ENCODE measurements at places on chromosomes 16 and 17.
A peak's percentile ranks its signal among the peaks of the same experiment; 100 is the strongest.

- no peak for DNase-seq
Measured at GRCh38 chr16:2226245-2226793, 2.9 kb downstream of the E4F1 start.

DNA sequence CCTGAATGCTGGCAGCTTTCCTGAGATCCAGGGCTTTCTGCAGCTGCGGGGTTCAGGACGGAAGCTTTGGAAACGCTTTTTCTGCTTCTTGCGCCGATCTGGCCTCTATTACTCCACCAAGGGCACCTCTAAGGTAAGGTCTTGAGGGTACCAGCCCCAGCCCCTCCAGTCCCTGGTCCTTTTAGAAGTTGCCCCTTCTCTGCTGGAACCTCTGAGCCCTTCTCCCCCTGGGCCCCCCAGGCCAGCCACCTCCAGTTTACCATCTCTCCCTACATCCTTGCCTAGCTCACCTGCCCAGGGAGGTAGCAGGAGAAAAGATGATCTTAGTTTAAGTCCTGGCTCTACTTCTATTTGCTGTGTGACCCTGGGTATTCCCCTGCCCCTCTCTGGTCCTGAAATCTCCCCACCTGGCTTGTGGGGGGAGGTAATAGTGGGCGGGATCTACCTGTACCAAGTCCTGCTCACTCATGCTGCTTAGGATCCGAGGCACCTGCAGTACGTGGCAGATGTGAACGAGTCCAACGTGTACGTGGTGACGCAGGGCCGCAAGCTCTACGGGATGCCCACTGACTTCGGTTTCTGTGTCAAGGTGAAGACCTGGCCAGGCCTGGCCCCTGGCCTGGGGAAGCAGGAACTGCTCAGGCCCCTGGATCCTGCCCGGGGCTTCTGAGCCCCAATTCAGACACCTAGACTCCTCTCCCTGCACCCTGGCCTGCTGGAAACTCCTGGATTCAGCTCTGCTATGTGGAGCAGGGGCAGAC is 6.5 kb downstream of the GRB7 start:
- no peak for DNase-seq

DNA sequence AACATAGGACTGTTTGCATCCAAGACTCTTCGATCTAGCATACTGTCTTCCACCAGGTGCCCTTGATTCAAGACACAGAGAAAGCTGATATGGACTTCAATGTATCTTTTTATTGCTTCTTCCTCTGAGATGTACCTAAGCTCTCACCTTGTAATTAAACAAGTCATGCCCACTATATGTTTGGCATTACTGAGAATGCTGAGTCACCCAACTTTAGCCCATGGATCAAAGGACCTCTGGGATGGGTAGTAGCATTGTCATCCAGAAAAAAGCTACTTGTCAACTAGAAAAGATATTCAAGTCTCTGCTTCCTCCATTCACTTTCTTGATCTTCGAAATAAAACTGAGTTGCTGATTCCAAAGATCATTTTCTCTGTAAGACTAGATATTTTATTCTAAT is 37.8 kb downstream of the CDH8 start:
- no peak for DNase-seq

DNA sequence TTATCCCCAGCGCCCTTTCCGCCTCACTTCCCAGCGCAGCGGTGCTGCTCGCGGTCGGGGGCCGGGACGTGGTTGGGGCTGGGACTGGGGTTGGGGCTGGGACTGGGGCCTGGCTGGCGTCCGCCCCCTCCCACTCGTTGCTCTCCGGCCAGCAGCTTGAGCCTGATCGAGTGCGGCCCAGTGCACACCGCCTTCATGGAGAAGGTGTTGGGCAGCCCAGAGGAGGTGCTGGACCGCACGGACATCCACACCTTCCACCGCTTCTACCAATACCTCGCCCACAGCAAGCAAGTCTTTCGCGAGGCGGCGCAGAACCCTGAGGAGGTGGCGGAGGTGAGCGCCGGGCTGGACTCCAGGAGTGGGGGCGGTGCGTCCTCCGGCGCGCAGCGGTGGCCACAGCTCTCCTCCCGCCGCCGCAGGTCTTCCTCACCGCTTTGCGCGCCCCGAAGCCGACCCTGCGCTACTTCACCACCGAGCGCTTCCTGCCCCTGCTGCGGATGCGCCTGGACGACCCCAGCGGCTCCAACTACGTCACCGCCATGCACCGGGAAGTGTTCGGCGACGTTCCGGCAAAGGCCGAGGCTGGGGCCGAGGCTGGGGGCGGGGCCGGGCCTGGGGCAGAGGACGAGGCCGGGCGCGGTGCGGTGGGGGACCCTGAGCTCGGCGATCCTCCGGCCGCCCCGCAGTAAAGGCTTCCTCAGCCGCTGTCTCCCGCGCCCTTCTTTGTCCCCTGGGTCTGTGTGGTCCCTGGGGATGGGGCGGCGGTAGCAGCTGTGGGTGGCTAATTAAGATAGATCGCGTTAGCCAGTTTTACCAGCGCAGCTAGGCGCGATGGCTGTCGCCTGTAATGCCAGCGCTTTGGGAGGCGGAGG is 1.8 kb downstream of the HSD17B1 start:
- DNase-seq: peak; percentile 71

- no peak for DNase-seq
Measured at GRCh38 chr17:75081611-75082540, 5.9 kb upstream of the SLC16A5 start.

DNA sequence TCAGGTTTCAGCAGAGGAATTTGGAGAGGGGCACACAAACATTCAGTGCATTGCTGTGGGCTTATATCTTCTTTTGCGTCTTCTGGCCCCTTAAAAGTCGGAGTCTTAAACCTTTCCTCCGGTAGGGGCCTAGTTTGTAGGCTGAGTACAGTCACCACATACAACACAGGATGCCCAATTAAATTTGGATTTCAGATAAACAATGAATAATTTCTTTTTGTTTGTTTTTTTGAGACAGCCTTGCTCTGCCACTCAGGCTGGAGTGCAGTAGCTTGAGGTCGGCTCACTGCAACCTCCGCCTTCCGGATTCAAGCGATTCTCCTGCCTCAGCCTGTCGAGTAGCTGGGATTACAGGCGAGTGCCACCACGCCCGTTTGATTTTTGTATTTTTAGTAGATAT is 26.7 kb upstream of the ADORA2B start:
- no peak for DNase-seq

GRCh38 chr17:39618956-39619785 is 7.6 kb upstream of the PPP1R1B start:
- no peak for DNase-seq

DNA sequence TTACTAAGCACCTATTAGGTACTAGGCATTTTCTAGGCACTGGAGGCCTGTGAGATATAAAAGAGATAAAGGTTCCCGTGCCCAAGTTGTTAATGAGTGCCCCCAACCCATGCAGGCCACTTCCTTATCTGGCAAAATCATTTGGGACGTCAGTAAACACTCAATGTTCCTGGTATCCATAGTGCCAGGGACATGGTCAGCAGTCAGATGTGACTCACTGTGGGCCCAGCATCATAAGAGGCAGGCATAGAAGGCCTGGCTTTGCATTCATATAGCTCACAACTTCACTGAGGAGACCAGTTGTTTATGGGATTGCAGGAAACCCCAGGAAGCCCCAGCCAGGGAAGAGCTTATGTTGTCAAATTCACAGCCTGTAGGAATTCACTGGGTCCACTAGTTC is 81.1 kb downstream of the MRC2 start:
- no peak for DNase-seq

DNA sequence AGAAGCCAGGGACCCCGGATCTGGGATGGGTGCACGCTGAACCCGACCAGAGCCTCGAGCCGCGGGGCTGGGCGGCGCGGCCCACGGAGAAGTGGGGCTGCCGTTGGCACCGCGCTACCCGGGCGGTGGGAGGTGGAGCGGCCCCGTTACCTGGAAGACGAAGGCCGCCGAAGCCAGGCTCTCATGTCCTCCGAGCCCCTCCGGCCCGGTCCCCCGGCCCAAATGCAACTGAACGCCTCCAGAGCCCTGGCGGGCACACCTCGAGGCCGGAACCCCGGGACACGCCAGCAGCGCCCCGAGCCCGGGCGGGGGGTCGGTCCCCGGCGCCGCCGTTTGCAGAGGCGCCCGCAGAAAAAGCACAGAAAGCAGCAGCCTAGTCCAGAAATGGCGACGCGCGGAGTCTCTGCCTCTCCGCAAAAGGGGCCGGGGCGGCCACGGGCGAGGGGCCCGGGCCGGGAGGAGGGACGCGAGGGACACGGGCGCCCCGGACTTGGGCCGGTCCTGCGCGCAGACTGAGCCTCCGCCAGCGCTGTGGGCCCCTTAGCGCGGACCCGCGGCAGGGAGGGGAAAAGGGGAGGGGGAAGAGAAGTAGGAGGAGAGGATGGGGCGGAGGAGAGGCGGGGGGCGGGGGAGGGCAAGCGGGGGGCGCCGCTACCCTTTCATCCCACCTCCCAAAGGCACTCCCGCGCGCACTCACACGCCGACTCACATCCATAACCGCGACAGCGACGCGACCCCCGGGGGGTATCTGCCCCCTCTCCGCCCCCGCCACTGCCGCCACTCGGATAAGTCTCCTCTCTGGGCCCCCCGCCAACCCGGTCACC is 1.4 kb downstream of the AXIN2 start:
- DNase-seq: peak; percentile 42

GRCh38 chr16:25093208-25094061 is 18.1 kb upstream of the LCMT1 start:
- DNase-seq: peak; percentile 46

DNA sequence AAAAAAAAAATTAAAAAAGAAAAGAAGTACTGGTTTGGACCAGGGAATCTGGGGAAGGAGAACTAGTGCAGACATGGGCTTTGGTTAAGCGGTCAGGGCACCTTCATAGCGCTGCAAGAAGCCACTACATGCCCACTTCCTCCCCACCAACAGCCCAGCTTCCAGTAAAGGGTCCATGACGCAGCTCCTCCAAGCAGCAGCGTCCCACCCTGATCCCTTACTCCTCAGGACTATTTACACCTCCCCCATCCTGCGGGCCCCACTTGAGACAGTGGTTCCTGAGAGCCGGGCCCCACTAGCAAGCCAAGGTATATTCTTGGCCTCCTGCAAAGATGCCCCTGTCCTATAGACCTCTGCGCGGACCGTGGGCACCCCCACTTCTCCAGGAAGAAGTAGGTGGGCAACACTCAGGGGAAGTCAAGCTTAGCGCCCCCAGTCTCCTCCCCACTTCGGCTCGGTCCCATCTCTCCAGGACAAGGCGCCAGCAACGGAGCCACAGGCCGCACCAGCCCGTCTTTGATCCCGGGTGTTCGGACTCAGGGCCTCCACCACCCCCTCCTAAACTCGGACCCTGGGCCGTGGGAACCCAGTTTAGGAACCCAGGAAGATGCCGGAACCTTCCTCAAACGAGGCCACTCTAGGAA is 913 bp upstream of the PRR14 start:
- no peak for DNase-seq
